ENCODE measurements at places on chromosomes 7 and 10.

DNA sequence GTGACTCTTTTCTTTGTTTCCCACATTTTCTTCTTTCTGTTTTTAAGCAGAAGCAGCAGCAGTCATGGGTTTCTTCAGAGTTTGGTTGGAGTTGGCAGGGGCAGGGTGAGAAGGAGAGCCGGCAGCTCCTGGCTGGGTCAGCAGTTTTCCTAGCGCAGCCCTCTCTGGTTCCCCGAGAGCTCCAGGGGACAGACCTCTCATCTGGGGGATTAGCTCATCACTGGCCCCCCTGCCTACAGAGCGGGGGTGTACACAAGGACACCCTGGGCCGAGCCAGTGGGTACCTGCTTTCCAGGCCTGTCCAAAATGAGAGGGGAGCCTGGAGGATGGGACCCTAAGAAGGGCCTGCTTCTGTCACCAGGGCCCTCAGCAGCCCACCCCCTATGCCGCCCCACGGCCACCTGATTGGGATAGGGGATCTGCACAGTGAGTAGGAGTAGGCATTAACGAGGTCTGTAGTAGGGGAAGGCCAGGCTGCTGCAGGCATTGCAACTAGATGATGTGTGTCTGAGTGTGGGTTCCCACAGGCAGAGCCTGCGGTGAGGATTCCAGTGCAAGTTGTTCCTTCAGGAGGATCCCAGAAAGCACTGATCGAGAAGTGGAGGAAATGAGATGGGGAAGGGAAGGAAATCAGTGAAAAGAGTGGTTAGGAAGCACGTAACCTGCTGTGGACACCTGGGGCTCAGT lies 122.9 kb upstream of the PPIF start:
- DNase-seq = no peak

- DNase-seq = no peak
Measured at GRCh38 chr7:74514131-74514591, 60.5 kb downstream of the GTF2IRD1 start.

DNA sequence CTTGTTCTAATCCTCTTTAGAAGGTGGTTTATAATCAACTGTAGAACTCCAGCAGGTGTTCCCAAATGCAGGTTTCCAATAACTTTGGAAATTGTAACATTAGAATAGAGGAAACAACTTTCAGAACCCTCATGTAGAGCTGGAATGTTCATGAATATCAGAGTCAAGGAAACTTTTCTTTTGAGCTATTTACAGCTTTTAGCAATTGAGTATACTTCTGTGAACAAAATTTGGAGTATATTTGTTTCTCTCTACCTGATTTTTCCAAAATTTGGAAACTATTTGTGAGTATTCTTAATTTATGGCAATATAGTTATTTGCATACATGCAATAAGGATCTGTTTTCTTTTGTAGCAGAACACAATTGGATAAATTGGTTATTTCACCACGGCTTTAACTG lies 2.8 kb upstream of the CFAP43 start:
- no peak for DNase-seq

GRCh38 chr10:24674892-24675632 lies 48.6 kb downstream of the ARHGAP21 start:
- DNase-seq = no peak

GRCh38 chr7:151903249-151904032 lies 26.5 kb upstream of the PRKAG2 start:
- DNase-seq = no peak

DNA sequence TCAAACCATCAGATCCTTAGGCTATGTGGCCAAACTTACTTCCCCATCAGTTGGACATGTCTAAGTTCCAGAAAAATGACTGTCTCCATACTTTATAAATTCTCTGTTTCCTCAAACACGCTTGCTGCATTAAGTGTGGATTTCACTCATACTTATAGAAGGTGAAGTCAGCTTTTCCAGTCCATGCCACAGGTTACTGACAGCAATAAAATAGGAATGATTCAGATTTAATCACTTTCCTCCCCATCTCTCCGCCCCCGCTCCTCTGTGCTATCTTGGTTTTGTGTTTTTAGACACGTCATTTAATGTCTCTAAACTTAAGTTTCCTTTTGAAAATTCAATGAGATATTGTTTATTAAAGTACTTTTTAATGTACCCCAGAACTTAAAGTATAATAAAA lies 1098.0 kb upstream of the C7orf33 start:
- no peak for DNase-seq

GRCh38 chr7:153380636-153381035 lies 621.1 kb downstream of the ACTR3B start:
- DNase-seq = no peak

DNA sequence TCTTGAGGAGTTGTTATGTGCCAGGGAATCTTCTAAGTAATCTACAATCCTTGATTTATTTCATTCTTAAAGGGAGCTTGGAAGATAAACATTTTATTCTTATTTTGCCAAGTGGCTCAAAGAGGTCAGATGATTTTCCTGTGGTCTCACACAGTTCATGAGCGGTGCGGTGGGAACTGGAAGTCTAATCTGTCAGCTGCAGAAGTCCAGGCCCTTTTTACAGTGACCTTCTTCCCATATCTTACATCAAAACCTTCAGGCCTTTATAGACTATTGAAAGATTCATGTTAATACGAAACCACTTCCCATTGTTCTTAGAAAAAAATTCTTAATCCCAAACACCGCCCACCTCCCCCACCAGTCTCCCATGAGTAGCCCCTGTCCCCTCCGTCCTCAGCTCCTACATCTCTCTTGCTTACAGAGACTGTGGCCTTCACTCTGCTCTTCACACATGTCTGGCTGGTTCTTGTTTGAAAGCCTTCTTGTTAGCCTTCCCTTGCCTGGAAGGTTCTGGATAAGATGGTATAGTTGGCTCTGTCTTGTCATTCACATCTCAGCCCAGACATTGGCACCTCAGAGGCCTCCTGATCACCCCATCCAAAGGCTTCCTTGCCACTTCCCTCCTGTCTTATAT lies 61.5 kb downstream of the ITGA8 start:
- DNase-seq = no peak

GRCh38 chr7:99562832-99563231 lies 4.4 kb downstream of the ZNF655 start:
- peak; percentile 61 for DNase-seq

GRCh38 chr7:116542618-116543017 lies 17.8 kb downstream of the CAV1 start:
- DNase-seq = no peak

GRCh38 chr10:117222976-117223692 lies 17.8 kb upstream of the SLC18A2 start:
- no peak for DNase-seq

DNA sequence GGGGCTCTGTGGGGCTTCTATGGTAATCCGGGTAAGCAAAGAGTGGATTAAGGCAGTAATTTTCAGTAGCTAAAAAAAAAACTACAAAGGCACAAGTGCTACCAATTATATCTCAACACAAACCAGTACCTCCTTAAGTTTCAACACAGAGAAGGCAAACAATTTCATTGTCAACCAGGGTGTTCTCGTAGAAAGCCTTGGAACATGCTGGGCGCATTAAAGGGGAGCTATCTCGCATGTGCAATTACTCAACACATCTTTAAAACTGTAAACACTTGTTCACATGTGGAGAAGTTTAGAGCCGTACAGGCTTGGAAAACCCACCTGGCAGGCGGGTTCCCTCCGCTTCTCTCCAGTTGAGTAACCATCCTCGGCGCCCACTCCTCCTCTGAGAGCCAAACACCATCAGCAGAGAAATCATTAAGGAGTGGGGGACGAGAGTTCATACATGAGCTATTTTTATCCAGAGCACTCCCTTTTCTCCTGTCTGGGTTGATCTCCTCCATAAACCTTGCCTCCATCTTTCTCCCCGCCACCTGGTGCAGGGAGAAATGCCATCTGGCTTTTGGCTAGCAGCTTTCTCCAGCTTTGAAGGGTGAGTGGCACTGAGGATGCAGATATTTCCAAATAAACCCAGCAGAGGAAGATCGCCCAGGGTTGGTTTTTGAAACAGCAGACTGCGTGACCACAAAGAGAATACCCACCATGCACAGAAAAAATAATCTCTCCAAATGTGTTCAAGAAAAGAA lies 287.1 kb downstream of the WDR11 start:
- DNase-seq = no peak

DNA sequence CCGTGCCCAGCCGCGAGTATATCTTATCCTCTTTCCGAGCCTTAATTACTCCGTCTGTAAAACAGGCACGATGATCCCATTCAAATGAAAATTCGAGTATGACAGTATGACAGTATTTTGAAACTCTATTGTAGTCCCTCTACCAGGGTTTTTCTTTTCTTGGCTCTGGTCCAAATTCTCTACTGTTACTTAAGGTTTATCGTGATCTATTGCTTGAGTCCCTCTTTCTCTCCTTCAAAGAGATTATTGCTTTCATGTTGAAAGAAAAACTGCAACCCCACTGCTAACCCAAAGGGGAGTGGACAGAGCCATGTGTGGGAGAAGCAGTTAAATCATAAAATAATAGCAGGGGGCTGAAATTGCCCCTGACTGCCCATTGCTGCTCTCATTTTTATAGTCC lies 1156.6 kb upstream of the AUTS2 start:
- DNase-seq = no peak

GRCh38 chr10:60350400-60350799 lies 39.3 kb downstream of the ANK3 start:
- no peak for DNase-seq
